Tongue (tissue), 3 donors: ENCODE measurements at places on chromosomes 16 and 17. TPM values are rescaled to one million over a fixed set of nuclear protein-coding genes. Genes with fewer than 3 reads are reported as not detected.

DNA sequence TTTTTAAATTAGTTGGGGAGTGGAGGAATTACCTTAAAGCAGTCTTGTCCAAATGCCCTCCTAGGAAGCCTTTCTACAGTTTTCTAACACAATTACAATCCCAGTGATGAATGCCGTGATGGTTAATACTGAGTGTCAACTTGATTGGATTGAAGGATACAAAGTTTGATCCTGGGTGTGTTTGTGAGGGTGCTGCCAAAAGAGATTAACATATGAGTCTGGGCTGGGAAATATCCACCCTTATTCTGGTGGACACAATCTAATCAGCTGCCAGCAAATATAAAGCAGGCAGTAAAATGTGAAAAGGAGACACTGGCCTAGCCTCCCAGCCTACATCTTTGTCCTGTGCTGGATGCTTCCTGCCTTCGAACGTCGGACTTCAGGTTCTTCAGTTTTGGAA, 12.2 kb downstream of the ORC6 start:
- no peak for DNase-seq

GRCh38 chr17:37485938-37486570, 3.6 kb upstream of the DUSP14 start:
- DNase-seq: no peak

DNA sequence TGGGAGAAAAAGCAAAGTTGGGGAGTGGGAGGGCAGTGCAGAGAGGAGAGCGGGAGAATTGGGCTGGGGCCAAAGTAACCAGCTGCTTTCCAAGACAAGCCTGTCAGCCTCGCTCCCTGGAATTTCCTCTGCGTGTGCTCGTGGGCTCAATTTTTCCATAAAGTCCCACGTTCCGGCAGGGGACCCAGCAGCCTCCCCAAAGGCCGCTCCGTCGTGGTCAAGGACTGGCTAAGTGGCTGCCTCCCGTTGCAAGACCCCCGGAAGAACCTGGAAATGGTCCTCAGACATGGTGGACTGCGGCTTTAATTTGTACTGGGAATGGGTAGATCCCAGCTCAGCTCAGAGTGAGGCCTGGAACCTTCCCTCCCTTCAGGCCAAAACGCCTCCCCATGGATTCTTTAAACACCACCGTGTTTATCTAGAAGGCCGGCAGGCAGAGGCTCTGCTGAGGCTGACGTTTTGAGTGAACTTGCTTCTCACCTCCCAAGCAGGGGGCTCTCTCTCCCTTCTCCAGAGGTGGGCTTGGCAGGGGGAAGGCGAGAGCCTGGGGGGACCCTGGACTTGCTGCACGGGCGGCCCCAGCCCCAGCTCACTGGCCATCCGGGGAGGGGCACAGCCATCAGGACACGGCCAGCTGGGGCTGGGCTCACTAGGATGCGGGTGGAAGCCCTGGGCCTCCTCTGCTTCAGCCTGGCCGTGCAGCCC, 190.0 kb downstream of the C16orf95 start:
- peak; percentile 82 for DNase-seq

GRCh38 chr17:61617330-61617729, 26.3 kb upstream of the NACA2 start:
- DNase-seq: peak; percentile 69

- DNase-seq: peak; percentile 99
Measured at GRCh38 chr17:83051396-83052240, 27.8 kb upstream of the METRNL start.

- DNase-seq: no peak
Measured at GRCh38 chr17:9294661-9295210, 273.4 kb downstream of the NTN1 start.

DNA sequence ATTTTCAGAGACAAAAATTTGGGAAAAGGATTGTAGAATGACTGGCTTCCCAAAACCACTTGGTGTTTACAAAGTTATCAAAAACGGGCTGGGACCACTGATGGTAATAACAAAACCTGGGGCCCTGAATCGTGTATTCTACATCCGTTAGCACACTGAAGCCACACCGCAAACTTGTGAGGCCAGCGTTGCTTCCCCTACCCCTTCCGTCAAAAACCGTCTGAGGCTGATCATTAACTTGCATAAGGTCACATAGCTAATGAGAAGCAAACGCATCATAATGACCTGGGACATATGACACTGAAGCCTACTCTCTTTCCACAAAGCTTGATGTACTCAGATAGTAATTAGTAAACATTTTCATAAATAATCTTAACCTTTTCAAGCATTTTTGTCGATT, 704.3 kb downstream of the MAF start:
- DNase-seq: no peak

DNA sequence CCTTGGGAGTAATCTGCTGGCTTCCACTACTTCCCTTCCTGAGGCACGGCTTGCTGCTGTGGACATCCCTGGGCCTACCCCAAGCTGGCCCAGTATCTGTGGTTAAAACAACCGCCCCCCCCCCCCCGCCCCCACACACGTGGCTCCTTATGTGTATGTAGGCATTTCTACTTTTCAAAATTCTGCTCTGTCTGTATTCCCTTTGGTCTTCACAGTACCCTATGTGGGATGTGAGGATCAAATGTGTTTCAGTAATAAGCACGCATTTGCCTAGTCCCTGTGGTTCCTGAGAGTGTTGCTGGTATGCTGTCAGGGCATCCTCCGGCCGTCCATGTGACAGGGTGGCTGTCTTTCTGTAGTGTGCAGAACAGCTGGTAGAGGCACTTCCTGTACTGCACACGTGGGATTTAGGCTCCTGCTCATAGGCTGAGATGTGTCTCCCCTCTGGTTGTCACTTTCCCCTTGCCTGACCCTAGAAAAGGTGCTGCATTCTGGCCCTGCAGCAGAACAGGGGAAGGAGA, 2.2 kb downstream of the NT5M start:
- DNase-seq: peak; percentile 47

- DNase-seq: no peak
Measured at GRCh38 chr17:80855948-80856862, 135.4 kb upstream of the CHMP6 start.

DNA sequence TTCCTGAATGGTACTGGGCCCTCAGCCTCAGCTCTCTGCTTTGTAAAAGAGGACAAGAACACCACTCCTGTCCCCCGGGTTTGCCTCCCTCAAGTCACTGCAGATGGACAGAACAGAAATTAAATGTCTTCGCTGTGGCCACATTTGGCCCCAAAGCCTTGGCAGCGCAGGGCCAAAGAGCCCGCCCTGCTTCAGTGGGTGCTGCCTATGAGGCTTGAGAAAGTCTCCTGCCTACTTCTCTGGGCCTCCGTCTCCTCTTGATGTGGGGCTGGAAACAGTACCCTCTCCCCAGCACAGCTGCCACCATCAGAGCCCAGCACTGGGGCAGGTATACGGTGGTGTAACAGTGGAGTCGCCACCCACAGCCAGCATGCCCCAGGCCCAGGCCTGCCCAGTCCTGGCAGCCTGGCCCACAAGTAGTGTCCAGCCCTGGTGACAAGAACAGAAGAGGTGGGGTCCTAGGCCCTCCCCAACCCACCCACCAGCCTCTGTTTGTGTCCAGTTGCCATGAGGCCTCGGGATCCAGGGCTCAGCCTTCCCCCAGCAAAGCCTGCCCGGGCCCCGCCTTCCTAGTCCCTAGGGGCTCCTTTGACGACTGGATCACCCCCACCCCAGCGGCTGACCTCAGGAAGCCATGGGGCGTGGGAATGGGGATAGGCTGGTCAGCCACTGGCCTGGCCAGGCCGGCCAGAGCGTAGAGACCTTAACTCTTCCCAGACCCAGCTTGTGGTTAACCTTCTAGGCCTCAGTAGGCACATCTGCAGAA, 3.9 kb upstream of the TPPP3 start:
- no peak for DNase-seq

- DNase-seq: no peak
Measured at GRCh38 chr17:48993951-48994350, 3.2 kb upstream of the IGF2BP1 start.

- no peak for DNase-seq
Measured at GRCh38 chr17:67452681-67453554, 75.8 kb downstream of the PITPNC1 start.

DNA sequence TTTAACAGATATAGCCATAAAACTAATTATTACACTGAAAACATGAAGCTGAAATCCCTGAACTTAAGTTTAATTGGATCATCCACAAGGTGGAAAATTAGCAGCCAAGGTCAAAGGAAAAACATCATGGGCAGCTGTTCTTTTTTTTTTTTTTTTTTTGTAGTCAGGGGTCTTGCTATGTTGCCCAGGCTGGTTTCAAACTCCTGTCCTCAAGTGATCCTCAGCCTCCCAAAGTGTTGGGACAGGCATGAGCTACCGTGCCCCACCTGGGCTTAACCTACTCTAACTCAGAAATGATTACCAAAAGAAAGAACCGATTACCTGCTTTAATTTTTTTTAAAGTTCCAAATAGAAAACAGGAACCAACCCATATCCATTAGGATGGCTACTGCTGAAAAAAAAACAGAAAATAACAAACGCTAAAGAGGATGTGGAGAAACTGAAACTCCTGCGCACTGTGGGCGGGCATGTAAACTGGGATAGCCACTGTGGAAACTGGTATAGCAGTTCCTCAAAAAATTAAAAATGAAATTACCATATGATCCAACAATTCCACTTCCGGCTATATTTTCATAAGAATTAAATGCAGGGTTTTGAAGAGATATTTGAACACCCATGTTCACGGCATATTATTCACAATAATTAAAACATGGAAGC, 8.6 kb downstream of the CMC2 start:
- DNase-seq: no peak

GRCh38 chr17:15351925-15352324, 10.5 kb upstream of the TEKT3 start:
- DNase-seq: no peak

DNA sequence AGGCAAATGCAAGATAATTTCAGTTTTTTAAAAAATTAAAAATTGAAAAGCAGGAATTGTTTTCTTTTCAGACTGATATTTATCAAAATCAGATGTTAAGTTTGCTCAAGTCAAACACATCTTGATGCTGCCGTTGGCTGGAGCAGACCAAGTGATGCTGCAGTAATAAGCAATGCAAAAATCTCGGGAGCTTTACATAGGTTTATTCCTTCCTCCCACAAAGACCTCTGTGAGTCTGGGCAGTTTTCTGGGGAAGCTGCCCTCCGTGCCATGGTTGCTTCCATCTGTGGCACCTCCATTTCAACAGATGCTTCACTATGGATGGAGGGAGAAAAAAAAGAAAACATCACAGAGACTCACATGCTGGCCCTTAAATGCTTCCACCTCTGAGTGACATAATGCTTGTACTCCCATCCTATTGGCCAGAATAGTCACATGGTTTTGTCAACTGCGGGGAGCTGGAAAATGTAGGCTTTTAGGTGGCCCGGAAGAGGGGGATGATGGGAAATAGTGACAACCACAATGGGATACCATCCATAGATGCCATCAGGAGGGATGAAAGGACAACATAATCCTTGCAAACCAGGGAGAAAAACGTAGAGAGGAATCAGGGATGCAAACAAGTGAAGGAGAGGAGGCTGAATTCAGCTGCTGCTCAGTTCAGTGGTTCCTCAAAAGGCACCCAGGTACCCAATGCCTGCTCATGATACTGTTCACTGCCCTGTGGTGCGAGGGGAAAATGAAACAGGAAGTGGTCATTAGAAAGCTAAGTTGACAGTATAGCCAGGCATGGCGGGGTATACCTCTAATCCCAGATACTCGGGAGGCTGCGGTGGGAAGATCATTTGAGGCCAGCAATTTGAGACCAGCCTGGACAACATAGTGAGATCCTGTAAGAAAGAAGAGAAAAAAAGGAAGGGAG, 13.5 kb upstream of the ERCC4 start:
- DNase-seq: no peak

- peak; percentile 95 for DNase-seq
Measured at GRCh38 chr16:4263504-4264436, 9.1 kb downstream of the TFAP4 start.

- no peak for DNase-seq
Measured at GRCh38 chr17:72609501-72609900, 483.0 kb downstream of the SLC39A11 start.

GRCh38 chr16:84952335-84953189, 58.8 kb downstream of the ZDHHC7 start:
- peak; percentile 94 for DNase-seq

- DNase-seq: no peak
Measured at GRCh38 chr17:10360578-10360977, 12.2 kb downstream of the MYH13 start.

DNA sequence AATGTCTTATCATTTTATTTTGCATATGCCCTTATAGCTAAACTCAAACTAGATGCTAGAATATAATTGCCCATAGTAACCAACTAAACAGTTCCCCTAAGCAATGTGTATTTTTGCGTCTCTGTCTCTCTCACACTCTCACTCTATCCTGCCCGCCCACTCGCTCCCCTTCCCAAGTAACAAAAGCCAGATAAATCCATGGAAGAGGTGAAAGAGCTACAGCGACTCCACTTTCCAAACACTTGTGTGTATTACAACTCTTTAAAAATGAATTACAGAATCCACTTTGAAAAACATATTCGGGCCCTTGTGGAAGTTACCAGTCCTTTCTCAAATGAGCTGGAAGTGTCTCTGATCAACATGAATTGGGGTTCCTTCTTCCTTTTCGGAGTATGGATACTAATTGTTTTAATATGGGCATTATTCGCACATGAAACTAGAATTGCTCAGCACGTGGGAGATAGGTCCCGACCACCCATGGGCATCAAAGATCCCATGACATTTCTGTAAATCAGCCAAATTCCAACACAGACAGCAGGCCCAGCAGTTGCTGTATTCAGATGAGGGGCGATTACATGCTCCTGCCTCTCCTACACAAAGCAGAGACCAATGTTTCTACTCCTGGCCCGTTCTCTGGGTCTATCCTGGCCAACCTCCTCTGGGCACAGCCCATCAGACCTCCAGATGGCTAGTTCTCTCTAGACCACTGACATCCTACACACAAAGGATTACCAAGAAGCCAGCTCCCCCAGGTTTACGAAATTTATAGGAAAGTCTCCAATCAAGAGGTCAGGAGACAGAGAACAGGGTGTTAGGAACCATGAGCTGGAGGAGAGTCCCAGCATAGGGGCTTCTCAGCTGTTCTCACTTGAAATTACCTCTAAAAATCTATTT, 121.5 kb downstream of the ZFHX3 start:
- peak; percentile 67 for DNase-seq

DNA sequence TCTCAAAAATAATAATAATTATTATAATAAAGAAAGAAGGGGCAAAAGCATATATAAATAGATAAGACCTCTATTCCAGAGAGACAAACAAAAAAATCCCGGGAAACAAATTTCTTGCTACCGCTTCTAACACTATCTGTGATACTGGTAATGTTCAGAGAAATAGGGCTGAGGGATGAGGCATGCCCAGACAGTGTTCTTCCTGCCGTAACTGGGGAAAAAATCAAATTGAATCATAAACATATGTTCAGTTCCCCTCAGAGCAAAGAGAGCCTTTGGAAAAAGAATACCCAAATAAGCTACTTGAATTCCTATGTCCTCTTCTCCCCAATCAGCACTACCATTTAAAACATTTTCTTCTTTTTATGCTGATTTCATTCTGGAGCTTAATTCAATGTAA, 688.0 kb downstream of the KCNJ2 start:
- DNase-seq: no peak

- DNase-seq: peak; percentile 84
Measured at GRCh38 chr16:79839466-79840341, 239.2 kb upstream of the MAF start.

- DNase-seq: no peak
Measured at GRCh38 chr16:76293980-76294379, 16.8 kb downstream of the CNTNAP4 start.

Gene MAPT
- total RNA-seq: 14.1 TPM

Gene MPP2
- 4.6 TPM for total RNA-seq

Gene CNGB1
- 0.41 TPM for total RNA-seq

Gene MC1R
- 1.6 TPM for total RNA-seq

Gene ST6GALNAC2
- total RNA-seq: 11.7 TPM

Gene CD300LG
- total RNA-seq: 2.5 TPM

Gene SPATA32
- total RNA-seq: not detected

Gene RHOT2
- total RNA-seq: 34.8 TPM

Gene SLFN14
- total RNA-seq: 0.31 TPM

Gene IGF2BP1
- total RNA-seq: 4.5 TPM

Gene CLEC19A
- not detected for total RNA-seq
